ENCODE measurements at places on chromosomes 1 and 21.
A peak's percentile ranks its signal among the peaks of the same experiment; 100 is the strongest.

GRCh38 chr1:154716011-154716410 is 108.0 kb upstream of the ADAR start:
- DNase-seq: no peak

DNA sequence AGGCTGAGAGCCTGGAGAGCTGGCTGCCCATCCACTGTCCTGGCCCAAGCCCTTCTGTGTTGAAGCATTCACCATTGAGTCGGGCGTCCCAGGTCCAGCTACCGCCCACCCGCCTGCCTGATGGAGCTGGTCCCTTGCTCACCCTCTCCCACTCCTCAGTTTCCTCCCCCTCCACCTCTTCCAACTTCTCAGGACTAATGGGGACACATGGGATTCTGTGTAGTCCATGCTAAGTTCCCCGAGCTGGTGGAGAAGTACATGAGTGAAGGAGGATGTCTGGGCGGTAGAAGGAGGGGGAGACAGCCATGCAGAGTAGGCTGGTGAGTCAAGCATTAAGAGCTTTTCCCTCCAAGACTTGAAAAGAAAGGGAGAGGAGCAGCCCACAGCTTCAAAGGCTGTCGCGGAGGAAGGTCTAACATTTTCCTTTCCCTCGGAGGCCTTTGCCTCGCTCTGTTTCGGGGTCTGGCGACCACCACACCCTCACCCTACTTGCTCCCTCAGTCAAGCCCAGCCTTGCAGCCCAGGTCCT is 561 bp downstream of the SLC26A9 start:
- DNase-seq: no peak

DNA sequence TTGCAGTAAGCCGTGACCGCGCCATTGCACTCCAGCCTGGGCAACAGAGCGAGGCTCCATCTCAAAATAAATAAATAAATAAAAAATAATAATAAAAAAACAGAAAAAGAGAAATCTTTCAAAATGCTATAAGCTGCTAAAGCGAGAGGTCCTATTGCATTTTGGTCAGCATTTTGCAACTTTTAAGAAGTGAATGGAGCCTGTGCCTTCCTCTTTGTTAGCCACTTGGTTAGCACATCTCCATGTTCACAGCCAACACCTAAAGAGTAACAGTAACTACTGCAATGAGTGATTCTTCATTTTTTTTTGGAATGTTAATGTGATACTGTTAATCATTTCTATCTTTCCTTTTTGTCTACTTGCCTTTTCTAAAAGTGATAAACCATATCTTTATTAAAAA is 80.6 kb downstream of the ERG start:
- no peak for DNase-seq

DNA sequence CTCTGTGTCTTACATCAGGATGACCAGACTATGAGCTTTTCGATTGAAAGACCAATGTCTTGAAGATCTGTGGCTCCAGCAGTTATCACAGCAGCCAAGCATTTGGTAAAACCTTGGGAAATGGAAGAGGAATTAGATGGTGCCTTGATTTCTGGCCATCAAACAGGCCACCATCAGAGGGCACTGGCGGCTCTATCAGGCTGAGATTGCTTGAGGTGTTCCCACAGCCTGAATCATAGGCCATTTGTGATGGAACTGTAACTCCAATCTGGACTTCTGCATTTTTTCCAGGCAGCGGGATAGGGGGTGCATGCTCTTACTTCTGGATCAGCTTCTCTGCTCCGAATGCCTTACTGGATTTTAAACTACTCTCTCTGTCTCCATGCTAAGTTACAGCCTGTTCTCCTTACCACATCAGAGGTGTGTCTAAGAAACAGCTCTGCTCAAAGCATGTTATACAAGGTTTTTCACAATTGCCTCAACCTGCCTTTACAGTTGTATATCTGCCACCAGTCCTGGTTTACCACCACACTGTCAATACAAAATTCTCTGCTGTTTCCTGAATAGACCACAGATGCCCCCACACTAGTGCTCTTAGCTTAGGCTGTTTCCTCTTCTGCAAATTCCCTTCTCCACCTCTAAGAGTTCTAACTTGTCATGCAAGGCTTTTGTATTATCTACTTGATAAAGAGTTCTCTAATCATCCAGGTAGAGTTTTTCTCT is 180.9 kb downstream of the PTGER3 start:
- DNase-seq: no peak

DNA sequence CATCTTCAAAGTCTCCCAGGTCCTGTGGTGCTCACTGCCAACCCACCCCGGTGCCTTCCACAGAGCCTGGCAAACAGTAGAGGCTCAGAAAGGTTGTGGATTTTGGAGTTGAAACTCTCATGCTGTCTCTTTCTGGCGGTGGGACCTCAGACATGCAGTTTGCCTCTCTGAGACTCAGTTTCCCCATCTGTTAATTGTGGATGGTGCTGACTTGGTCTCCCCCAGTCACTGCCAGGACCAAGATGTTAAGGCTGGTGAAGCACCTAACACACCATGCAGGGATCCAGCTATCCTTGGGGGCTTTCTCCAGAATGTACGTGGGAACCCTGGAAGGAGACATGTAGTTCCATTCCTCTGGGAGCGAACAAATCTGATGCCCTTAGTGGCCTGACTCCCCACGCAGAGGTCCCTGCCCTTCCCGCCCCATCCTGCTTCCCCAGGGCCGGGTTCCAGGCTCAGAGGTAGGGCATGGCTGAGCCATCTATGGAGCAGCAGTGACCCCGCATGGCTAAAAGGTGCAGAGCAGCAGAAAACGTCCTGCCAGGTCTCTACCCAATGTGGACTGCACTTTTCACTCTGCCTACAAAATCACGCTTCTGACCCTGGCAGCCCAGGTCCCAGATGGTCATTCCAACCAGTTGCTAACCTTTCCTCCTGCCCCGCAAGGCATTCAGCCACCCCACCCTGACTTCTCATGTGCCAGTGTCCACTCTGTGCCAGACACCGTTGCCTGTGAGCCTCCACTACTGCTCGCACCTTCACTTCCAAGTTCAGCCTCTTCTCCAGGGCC is 9.2 kb upstream of the TTC22 start:
- peak; percentile 80 for DNase-seq

DNA sequence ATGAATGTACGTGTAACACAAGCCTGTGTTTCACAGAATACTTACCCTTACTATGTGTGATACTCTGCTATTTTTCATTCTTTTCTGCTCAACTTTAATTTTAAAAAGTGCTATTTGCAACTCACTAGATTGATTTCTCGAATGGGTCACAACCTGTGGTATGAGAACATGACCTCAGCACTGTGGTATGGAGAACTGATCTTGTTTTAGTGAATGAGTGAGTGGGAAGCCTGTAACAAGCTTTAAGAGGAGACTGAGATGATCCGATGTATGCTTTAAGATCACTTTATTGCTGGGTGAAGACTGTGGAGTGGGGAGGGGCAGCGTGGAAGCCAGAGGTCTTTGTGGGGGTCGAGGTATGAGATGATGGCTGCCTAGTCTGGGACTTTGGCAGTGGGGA is 21.6 kb downstream of the MECR start:
- peak; percentile 64 for DNase-seq

GRCh38 chr1:51910221-51911000 is 31.9 kb upstream of the NRDC start:
- DNase-seq: no peak

DNA sequence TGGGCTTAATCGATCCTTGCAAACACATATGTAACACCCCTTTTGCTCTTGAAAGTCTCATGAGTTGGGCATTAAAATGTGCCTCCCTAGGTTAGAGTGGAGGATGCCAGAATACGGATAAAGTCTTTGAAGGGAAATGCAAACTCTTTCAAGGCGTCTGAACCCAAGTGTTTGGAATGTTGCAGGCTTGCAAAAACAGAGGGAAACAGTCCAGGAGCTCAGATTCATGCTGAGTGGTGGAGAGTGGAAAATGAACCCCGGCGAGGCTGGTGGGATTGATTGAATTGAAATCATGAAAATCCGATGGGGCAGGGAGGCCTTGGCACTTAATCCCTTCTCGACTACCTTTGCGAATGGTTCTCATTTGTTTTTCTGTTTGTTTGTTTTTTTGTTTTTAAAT is 175.5 kb downstream of the PGBD5 start:
- peak; percentile 68 for DNase-seq

DNA sequence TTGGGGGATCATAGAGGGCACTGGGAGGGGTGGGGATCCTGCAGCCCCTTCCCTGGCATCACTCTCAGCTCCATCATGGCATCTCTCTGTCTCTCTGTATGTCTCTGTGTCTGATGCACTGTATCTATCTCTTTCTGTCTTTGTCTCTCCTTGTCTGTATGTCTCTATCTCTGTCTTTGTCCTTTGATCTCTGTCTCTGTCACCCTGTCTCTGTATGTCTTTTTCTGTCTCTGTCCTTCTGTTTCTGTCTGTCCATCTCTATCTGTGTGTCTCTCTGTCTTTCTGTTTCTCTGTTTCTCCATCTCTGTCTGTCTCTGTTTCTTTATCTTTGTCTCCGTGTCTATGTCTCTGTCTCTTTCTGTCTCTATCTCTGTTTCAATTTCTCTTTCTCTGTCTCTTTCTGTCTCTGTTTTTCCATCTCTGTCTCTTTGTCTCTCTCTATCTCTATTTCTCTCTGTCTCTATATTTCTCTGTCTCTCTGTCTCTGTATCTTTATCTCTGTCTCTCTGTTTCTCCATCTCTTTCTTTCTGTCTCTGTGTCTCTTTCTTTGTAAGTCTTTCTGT is 56.4 kb downstream of the TRIM11 start:
- no peak for DNase-seq

GRCh38 chr1:61481315-61481715 is 243.6 kb downstream of the TM2D1 start:
- no peak for DNase-seq

- no peak for DNase-seq
These were observed 18.4 kb upstream of the CDCA8 start for GRCh38 chr1:37673920-37674319.
